ENCODE measurements at places on chromosomes 1 and 21. TPM values are rescaled to one million over a fixed set of nuclear protein-coding genes. Genes with fewer than 3 reads are reported as not detected.

Gene AKNAD1
- polyA plus RNA-seq = 3.3 TPM

Gene SYT6
- polyA plus RNA-seq = not detected

Gene METTL13
- polyA plus RNA-seq = 5.8 TPM

Gene RBP7
- 47.6 TPM for polyA plus RNA-seq

Gene C1orf87
- not detected for polyA plus RNA-seq

Gene TBX19
- polyA plus RNA-seq = 1.7 TPM

Gene RAB3B
- polyA plus RNA-seq = 0.02 TPM

Gene PCBP3
- 0.67 TPM for polyA plus RNA-seq

Gene PLA2G2C
- 0.07 TPM for polyA plus RNA-seq

Gene RCC1
- 32.5 TPM for polyA plus RNA-seq

Gene A3GALT2
- 0.04 TPM for polyA plus RNA-seq

Gene NCMAP
- polyA plus RNA-seq = 0.02 TPM

Measured in esophagus (tissue), 2 donors.